Neural crest cell (in vitro differentiated cells): ENCODE measurements at places on chromosomes 5 and 9. TPM values are rescaled to one million over a fixed set of nuclear protein-coding genes. Genes with fewer than 3 reads are reported as not detected.

Gene ZMYND19
- 71.9 and 72.6 TPM in 2 replicates for total RNA-seq

Gene MSMP
- total RNA-seq: not detected in 2 replicates

Gene TLX3
- 0.51 and 0.52 TPM in 2 replicates for total RNA-seq

Gene ZNF454
- 0.26 TPM in 1 of 2 replicates, not detected in the other for total RNA-seq

Gene SEMA5A
- total RNA-seq: 30.3 and 31.9 TPM in 2 replicates

Gene PCDH12
- total RNA-seq: 0.25 and 0.61 TPM in 2 replicates

Gene PDE8B
- 0.44 and 1.1 TPM in 2 replicates for total RNA-seq

Gene PTGS1
- total RNA-seq: 0.16 and 0.37 TPM in 2 replicates

Gene PTPN3
- total RNA-seq: 1.1 and 1.3 TPM in 2 replicates

Gene NR2F1-AS1
- 52.4 and 53.1 TPM in 2 replicates for total RNA-seq

Gene ANKRD18B
- total RNA-seq: 24.5 and 25.0 TPM in 2 replicates

Gene PCDHGB3
- total RNA-seq: 0.51 and 0.71 TPM in 2 replicates

Gene FRMD3
- total RNA-seq: 1.4 and 2.3 TPM in 2 replicates

Gene STING1
- 0.23 and 0.49 TPM in 2 replicates for total RNA-seq

Gene RASGRF2
- 0.14 and 0.19 TPM in 2 replicates for total RNA-seq

Gene AGXT2
- total RNA-seq: not detected in 2 replicates

Gene MORN5
- total RNA-seq: not detected in 2 replicates

Gene CCDC183
- 0.93 and 1.4 TPM in 2 replicates for total RNA-seq

Gene WNT8A
- not detected in 2 replicates for total RNA-seq

Gene ESM1
- total RNA-seq: not detected in 2 replicates

Gene BNC2
- total RNA-seq: 4.5 and 5.4 TPM in 2 replicates
